ENCODE measurements at places on chromosomes 3 and 15.

DNA sequence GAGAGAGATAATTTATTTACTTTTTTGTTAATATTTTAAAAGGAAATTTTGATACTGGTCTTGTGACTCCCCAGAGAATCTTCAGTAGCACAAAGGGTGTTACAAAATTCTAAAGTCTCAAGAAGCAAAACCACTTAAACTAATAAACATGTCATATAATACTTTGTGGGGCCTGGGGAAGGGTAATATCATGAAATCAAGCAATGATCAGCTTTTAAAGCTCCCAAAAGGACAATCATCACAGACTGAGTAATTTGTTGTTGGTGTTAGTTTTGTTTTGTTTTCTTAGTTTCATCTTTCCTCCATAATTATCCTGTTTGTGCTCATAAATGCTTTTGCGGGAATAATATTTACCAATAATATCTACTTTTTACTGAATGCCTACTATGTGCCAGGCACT, 55.0 kb downstream of the TMEM212 start:
- no peak for DNase-seq

DNA sequence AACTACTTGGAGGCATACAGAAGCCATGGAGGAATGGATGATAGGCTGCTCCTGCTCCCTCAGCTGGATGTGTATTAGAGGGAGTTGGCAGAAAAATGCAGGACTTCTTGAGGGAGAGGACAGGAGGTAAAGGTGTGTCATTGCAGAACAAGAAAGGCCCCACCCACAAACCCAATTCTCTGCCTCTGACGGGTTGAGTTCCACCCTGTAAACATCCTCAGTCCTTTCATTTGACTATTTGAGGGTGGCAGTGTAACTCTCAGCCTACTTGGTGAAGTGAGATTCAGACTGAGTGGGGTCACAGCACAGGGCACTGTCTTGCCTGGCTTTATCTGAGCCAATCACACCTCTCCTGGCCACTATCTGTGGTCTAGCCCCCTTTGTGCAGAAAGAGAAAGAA, at the start of gene TPRG1:
TSS of gene TPRG1 (plus strand) at position 265 of the 400 bp plus-strand sequence. CDS start 35,414 bp downstream, outside the sequence.
- no peak for DNase-seq

DNA sequence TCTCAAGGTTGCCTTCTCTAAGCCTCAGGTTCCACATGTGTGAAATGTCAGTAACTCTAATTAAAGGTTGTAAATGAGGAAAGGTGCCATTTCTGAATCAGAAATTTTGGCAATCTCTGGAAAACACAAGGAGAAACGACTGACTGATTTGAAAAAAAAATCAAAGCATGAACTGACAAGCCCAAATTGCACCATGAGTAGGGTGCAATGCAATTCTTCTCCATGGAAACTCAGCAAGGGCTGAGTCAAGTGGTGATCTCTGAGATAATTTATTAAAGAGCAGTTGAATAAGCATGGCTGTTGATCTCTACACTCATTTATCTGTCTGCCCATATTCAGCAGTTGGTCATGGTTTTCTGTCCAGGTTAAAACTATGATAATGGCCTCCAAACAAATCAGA, 201.6 kb upstream of the CMC1 start:
- DNase-seq, result no peak

DNA sequence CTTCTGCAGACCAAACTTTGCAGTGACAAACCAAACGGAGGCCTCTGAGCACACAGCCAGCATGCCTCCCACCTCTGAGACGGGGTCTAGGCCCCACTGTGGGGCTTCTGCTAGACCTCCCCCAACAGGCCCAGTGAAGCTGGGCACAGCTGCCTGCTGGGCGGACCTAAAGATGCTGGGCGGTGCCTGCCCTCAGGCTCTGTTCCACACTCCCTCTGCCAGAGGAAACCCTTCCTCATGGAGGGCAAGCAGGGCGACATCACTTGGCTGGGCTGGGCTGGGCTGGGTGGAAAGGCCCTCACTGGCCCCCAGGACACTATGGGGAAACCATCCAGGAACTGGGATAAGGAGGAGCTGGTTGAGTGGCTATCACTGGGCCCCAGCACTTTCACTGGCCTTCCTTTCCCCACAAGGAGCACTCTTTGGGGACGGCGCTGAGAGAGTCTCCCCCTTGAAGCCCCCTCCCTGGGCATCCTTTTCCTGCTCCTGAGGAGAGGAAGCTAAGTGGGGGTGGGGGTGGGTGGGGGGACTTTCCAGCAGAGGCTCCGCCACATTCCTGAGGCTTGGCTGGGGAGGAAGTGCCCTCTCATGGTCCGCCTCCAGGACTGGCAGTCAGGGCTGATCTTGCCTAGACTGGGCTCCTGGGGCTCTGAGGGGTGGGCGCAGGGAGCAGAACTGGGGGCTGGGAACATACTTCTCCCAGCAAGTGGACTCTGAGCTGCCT, 98.1 kb upstream of the HACD2 start:
- no peak for DNase-seq

GRCh38 chr3:195196266-195196665, 74.7 kb downstream of the XXYLT1 start:
- no peak for DNase-seq

DNA sequence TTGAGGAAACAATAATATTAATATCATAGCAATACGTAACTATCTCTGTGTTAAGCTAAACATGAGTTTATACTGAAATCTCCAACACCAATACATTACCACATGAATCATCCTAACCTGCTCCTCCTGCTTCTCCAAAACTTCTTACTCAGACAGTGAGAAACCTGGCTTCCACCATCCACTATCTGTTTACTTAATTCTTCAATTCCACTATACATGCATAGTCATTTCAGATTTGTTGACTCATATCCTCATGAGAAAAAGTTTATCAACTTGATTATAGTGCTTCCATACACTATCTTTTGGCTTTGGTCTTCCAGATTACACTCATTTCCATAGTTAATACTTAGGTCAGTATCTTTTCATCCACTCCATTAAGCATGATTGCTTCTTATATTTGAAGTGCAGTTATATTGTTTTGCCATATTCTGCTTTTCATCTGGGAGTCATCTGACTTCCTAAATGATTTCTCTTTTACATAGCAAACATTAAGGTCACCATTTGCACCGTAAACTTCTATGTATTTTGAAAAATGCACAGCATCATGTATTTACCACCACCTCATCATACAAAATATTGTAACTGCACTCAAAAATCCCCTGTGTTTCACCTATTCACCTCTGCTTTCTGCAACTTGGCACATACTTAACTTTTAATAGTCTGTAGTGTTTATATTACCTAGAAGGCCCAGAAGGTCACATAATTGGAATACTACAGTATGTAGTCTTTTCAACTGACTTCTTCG, 970.6 kb downstream of the DIPK2A start:
- no peak for DNase-seq

DNA sequence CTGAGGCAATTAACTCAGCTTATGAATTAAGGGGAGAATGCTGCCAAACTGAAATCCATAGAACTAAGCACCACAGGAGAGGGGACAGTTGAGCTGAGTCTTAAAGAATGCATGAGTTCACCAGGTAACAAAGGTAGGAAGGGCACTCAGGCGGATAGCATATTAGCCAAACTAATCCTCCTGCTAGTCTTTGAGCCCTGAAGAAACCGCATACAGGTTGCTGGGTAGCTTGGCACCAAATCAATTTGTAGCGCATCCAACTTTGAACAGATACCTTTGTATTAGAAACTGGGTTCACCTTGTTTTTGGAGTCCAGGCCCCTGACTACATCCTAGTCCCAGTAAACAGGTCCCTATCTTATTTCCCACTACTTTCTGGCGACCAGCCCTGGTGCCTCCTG, 93.7 kb downstream of the FRMD4B start:
- no peak for DNase-seq

GRCh38 chr3:179432451-179432850, 18.8 kb downstream of the GNB4 start:
- DNase-seq, result no peak

DNA sequence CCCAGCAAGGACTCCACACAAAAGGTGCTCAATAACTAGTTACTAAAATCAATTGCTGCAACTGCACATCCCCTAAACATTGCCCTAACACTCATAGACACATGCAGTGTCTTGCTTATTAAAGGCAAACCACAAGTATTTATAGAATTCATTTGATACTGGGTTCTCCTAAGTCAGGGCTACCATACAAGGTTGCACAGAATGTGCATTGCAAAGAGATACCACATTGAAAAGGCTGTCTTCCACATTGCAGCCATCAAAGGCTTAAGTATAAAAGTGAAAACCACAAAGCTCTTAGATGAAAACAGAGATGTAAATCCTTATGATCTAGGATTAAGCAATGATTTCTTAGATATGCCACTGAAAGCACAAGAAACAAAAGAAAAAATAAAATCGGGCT, 33.6 kb upstream of the TOPAZ1 start:
- no peak for DNase-seq

DNA sequence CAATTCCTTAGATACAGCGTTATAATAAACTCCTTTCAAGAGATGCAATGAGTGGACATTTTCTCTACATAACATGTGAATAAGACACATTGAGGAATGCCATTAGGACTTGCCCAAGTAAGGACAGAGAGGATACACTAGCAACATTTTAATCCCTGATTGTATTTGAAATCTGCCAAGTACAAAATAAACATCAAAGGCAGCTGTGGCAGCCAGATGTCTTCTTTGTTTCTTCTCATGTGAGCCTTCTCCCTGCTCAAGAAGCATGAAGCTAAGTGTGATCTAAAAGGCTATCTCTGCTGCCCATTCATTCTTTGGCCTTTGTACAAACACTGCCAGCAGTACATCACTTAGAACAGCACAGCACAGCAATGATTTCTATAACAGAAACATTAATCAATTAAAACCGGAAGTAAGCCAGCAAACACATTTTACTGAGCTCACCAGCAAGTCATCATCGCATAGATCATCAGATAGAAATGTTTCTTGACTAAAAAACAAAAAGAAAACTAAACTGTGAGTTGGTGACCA, 364.0 kb downstream of the CNTN6 start:
- no peak for DNase-seq
